Non-pigmented ciliary epithelial cell (primary cell): ENCODE measurements at places on chromosomes 4 and X.

- no peak for DNase-seq
Observed at GRCh38 chr4:4477796-4478195, 64.1 kb downstream of the STX18 start.

DNA sequence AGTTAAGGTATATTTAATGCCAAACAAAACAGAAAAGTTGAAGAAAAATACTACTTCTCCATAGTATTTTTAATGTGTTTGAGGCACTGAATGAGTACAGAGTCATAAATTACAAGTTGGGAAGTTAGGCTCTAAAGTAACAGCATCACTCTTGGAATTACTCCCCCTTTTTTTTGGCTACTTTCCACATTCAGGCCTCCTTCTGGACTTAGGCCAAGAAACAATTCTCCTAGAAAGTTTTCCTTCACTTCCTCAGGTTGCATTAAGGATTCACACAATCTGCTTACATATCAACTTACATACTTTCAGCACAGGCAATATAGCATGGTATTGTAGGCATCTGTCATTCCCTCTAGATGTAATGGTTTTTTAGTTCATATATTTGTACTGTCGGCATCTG is 52.1 kb downstream of the TMEM165 start:
- DNase-seq: no peak

DNA sequence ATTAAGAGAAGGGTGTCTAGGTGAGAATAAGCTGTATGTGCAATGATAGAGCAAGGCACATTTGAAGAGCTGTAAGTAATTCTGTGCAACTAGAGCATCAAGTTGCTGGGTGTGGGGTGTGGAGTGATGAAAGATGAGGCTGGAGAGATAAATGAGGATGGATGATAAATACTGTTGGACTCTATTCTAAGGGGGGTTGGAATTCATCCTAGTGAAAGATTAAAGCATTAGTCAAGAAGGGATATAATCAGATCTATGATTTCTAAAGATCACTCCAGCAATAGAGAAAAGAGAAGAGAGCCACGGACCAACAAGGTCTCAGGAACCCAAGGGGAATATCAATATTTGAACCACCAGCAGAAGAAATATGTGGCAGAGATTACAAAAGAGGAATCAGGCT is 415.0 kb upstream of the RPS6KA3 start:
- no peak for DNase-seq

GRCh38 chr4:123588631-123589241 is 192.1 kb downstream of the SPRY1 start:
- no peak for DNase-seq

- DNase-seq: no peak
Observed at GRCh38 chr4:150579551-150580234, 2.3 kb upstream of the MAB21L2 start.

DNA sequence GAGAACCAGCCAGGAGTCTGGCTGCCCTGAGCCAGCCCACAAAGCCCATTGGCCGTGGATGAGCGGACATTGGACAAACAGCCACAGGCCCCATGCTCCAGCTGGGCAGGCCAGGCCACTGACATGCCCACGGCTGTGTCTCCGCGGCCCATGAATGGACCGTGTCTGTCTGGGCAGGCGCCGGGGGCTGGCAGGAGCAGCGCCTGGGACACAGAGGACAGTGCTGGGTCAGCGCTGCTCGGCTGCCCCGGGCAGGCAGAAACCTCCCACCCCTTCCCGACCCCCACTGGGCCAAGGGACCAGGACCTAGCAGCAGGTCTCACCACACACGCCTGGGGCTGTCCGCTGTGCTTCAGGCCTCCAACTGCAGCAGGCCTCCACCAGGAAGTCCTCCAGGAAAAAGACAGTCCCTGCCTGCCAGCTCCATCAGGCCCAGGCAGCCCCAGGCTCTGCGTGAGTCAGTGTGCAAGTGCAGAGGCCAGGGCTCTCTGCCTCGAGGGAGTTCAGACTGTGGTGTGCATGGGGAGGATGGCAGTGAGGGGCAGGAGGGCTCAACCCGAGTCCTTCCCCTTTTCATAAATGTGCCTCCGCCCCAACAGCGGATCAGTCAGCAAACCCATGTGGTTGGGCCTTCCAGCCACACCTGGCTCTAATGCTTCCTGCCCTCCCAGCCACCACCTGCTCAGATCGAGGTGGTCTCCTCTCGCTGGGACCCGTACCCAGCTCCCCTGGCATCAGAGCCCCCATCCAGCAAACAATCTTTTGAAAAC is 17.2 kb upstream of the FGFR3 start:
- no peak for DNase-seq

GRCh38 chr4:40196724-40197281 is at the start of gene RHOH:
RHOH (plus strand) TSS chr4:40197031; CDS start chr4:40243387, 46,356 bp downstream.
- no peak for DNase-seq

- no peak for DNase-seq
Observed at GRCh38 chr4:108359130-108359985, 190.6 kb upstream of the LEF1 start.

DNA sequence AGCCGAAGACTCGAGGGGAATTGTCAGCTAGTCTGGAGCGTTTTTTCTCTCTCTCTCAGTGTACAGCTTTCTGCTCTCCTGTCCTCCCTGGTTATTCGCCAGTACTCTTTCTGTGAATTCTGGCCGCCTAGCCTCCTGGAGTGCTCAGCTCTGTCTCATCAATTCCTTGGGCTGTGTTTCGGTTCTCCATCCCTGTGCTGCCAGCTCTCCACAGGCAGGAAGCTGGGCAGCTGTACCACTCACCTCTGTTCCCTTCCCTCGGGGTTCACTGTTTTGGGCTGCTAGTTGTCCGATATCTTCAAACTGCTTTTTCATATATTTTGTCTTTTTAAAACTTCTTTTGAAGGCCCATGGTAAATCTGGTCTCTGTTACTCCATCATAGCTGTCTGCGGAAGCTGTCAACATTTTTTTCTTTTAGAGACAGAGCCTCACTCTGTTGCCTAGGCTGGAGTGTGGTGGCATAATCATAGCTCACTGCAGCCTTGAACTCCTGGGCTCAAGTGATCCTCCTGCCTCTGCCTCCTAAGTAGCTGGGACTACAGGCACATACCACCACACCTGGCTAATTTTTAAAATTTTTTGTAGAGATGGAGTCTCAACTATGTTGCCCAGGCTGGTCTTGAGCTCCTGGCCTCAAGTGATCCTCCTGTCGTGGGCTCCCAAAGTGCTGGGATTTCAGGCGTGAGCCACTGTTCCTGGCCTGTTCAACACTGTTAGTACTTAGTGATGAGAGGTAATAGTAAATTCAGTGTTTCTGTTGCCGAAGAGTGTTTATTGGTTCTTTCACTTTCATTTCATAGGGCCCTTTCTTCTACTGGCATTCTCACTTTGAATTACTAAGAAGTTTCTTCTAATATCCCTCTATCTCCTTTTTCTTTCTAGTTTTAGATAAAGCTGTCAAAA is 18.6 kb downstream of the ZCCHC4 start:
- no peak for DNase-seq

- no peak for DNase-seq
Observed at GRCh38 chr4:155658681-155659064, 8.0 kb upstream of the GUCY1A1 start.

DNA sequence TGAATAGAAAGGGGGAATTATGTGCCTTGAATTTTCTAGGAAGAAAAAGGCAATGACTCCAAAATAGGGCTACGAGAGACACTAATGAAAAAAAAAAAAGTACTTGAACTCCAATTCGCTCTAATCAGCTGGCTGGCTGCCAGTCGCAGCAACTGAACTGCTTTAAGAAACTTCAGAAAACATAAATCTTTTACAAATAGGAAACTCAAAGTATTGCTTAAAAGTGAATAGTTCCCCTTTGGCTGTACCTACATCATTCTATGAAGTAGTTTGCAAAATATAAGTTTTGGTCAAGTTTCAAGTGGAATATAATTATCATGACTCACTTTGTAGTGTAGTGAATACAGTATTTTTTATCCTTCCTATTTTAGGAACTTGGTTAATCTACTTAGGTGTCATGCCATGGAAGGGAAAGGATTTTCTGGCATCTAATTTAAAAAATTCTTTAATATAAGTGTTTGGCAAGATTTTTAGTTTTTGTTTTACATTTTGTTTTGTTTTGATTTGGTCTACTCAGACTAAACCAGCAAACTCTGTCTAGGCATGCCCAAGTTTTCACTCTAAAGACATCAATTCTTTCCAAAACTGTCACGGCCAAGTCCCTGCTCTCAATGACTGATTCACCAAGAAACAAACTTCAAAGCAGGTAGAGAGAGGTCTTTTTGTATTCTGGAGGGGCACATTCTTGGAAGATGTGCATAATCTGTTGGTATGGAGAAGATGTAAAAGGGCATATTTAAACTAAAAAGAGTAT is 382.4 kb upstream of the GALNT7 start:
- no peak for DNase-seq

GRCh38 chr4:42399393-42399792 is 2.1 kb downstream of the SHISA3 start:
- DNase-seq: no peak

DNA sequence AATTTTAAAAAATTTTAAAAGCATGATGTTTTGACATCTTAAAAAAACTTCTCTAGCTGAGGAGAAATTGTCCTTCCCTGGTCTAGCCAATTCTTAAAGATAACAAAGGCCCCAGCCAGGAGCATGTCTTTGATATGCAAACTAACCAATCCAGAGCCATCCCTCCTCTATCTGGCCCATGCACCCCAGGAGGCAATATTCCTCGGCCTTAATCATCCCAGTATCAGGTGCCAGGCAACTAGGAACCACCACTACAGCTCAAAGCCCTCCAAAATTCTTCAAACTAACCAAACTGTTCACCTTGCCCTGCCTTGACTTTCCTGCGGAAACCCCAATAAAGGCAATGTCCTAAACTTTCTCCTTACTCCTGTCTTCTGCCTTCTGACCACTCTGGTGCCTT is 97.8 kb upstream of the USP9X start:
- no peak for DNase-seq

GRCh38 chrX:87900320-87900908 is 382.8 kb downstream of the KLHL4 start:
- DNase-seq: no peak

GRCh38 chr4:73181231-73181630 is 77.4 kb downstream of the ANKRD17 start:
- DNase-seq: no peak

GRCh38 chrX:81729269-81729777 is 527.4 kb downstream of the SH3BGRL start:
- no peak for DNase-seq

DNA sequence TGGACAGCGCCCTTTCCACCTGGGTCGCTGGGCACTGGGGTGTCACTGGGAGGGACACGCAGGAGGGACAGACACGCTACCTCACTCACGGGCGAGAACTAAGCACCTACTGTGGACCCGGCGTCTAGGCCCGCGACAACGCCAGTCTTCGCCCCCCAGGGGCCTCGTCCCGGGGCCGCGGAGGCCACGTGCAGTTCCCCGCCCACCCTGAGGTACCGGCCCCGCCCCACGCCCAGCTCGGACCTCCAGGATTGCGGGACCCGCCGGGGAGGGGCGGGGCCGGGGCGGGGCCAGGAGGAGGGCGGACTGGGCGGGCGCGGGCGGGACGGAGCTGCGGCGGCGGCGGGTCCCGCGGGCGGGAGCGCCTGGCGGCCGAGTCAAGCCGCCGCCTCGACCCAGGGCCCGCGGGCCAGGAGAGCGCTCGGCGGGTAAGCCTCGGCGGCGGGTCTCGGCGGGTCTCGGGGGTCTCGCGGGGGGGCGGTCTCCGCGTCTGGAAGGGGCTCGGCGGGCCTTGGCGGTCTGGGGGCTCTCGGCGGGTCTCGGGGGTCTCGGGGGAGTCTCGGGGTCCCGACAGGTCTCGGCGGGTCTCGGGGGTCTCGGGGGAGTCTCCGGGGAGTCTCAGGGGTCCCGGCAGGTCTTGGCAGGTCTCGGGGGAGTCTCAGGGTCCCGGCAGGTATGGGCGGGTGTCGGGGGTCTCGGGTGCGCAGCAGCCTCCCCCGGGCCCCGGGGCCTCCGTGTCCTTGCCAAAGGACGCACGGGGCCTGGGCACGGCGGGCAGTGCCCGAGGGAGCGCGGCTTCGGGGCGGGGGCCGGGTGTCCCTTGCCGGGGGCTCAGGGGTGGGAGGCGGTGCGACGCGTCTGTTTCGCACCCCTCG is at the start of gene SH3BP2:
SH3BP2 (plus strand) TSS at position 375 of the 875 bp plus-strand sequence. CDS start 27,533 bp downstream, outside the sequence.
- DNase-seq: no peak

- no peak for DNase-seq
Observed at GRCh38 chr4:866761-867390, 40.9 kb upstream of the CPLX1 start.

DNA sequence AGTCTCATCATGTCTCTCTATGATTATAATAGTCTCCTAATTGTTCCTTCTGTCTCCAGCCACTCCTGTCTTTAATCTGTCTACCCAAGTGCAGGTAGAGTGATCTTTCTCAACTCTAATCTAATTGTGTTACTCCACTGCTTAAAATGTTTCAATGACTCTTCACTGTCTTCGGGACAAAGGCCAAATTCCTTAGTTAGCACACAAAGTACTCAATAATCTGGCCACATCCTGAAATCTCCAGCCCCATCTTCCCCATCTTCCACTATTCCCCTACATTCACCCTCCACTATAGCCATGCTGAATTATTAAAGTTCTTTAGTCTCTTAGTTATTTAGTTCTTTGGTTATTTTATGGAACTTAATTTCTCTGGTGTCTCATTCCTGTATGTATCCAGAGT is 353.3 kb downstream of the OPHN1 start:
- DNase-seq: no peak

- DNase-seq: no peak
Observed at GRCh38 chr4:188221090-188221489, 81.8 kb downstream of the TRIML1 start.

- no peak for DNase-seq
Observed at GRCh38 chrX:118047446-118048186, 69.0 kb downstream of the KLHL13 start.

DNA sequence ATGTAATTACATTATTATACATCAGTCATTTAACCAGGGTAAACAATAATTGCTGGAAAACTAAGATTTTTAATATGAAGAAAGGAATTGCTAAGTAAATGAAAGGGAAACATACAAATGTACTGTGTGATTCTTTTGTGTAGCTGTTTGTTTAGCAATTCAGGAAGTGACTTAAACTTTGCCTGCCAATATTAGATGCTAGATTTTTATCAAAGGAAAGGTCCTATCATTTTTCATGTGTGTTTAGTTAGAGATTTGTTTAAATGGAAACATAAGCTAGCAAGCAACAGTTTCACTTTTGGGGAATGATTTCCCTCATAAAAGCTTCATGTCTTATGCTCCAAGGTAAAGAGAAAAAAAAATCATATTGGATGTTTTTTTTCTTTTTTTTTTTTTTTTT is 95.1 kb upstream of the LIMCH1 start:
- no peak for DNase-seq

DNA sequence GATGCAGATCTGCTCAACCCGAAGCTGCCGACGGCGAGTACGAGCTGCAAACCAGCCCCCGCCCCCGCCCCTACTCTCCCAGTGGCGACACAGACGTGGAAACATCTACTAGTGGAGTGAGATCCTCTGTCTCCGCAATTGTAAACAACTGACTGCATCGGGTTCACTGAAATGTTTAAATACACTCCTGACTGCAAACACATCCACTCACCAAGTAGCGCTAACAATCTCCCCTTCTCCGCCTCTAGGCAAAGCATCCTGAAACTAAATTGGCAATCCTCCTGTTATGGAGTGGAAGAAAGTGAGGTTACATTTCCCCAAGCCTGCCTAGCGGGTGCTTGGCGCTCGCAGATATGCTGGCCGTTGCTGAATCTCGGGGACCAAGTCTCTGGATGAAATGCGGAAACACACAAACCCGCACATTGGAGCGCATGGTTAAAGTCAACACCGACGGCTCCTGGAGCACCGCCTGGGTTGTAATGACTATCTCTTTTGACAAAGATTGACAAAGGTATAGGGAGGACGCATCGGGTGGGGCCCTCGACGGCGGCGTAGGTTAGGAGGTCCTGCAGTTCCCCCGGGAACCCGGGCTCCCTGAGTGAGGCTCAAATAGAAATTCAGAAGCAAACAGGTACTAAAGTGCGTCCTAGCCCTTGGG is 117.0 kb upstream of the TEX13C start:
- no peak for DNase-seq

- no peak for DNase-seq
Observed at GRCh38 chr4:40205259-40206198, 8.7 kb downstream of the RHOH start.
